Vagina (tissue), 2 donors: ENCODE measurements at places on chromosomes 12 and 14.

DNA sequence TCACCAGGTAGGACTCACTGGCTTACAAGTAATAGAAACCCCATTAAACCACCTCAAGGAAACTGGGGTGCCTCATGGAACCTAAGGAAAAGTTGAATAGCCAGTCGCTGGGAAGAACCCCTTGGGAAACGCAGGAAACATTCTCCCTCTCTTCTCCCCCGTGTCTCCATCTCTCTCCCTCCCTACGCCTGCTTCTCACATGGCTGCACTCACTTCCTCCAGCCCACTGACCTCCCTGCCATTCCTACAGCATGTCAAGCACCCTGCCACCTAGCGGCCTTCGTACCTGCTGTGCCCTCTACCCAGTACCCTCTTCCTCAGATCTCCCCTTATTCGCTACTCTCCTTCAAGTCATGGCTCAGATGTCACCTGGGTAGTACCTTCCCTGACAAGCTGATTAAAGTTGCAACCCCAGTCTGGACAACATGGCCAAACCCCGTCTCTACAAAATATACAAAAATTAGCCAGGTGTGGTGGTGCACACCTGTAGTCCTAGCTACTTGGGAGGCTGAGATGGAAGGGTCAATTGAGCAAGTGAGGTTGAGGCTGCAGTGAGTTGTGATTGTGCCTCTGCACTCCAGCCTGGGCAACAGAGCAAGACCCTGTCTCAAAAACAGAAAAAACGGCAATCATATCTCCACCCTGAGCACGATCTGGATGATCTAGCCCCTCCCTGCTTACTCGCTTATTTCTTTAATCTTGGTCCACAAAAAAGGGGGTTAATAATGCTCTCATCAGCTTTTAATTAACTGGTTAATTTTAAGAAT is 6.4 kb upstream of the DTX1 start:
- no peak overlapping the region for H3K4me3 ChIP-seq
- DNase-seq: no peak
- H3K27me3 ChIP-seq: no peaks in the 10 kb centered on the region
- no peaks in the 10 kb centered on the region for H3K36me3 ChIP-seq
- no peaks in the 10 kb centered on the region for H3K4me1 ChIP-seq

- H3K36me3 ChIP-seq: no peaks in the 10 kb centered on the region
- no peak for DNase-seq
- H3K4me1 ChIP-seq: no peaks in the 10 kb centered on the region
- no peaks in the 10 kb centered on the region for H3K27me3 ChIP-seq
- no peak overlapping the region for H3K4me3 ChIP-seq
Observed at GRCh38 chr12:117228239-117228638, 38.0 kb upstream of the FBXO21 start.

- no peak for DNase-seq
- H3K4me1 ChIP-seq: peaks cover 47% of the 10 kb centered on the region
- peak overlapping the region; percentile 94 for H3K27ac ChIP-seq
- H3K36me3 ChIP-seq: no peaks in the 10 kb centered on the region
Observed at GRCh38 chr14:49621114-49621881, 699 bp downstream of the MGAT2 start.

GRCh38 chr12:22543246-22544037 is 900 bp downstream of the C2CD5 start:
- peak overlapping the region; percentile 93 for H3K27ac ChIP-seq
- H3K4me1 ChIP-seq: peaks cover 36% of the 10 kb centered on the region
- H3K36me3 ChIP-seq: no peaks in the 10 kb centered on the region
- H3K4me3 ChIP-seq: peak overlapping the region; percentile 91
- DNase-seq: no peak

GRCh38 chr12:109635717-109636116 is 62.1 kb downstream of the MVK start:
- H3K4me3 ChIP-seq: no peak overlapping the region
- H3K4me1 ChIP-seq: no peaks in the 10 kb centered on the region
- no peaks in the 10 kb centered on the region for H3K36me3 ChIP-seq
- DNase-seq: no peak

DNA sequence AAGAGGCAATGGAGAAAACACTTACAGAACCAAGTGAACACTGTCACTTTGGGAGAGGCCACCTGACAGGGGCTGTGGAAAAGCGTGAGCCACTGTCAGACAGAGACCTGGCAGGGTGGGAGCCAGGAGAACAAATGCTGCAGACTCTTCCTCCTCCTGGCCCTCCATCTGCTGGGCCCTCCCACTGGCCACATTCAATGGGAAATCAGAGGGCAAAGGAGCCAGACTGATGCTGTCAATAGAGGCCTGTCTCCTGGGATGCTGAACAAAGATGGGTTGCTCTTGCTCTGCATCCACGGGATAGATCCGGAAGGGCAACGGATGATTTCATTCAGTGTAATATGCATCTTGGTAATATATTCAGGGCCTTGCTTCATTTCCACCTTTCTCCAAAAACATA is 44.9 kb upstream of the BCAT1 start:
- DNase-seq: no peak
- H3K27me3 ChIP-seq: no peaks in the 10 kb centered on the region
- no peaks in the 10 kb centered on the region for H3K36me3 ChIP-seq
- H3K4me3 ChIP-seq: no peak overlapping the region
- H3K27ac ChIP-seq: no peak overlapping the region

GRCh38 chr12:120761519-120761934 is 35.9 kb downstream of the ACADS start:
- no peaks in the 10 kb centered on the region for H3K36me3 ChIP-seq
- no peaks in the 10 kb centered on the region for H3K4me1 ChIP-seq
- DNase-seq: no peak
- peak overlapping the region; percentile 58 for H3K27ac ChIP-seq

GRCh38 chr14:92693998-92694795 is 54.2 kb downstream of the LGMN start:
- no peak overlapping the region for H3K4me3 ChIP-seq
- no peak overlapping the region for H3K27ac ChIP-seq
- H3K27me3 ChIP-seq: no peaks in the 10 kb centered on the region
- peaks cover 18% of the 10 kb centered on the region for H3K4me1 ChIP-seq
- no peak for DNase-seq

DNA sequence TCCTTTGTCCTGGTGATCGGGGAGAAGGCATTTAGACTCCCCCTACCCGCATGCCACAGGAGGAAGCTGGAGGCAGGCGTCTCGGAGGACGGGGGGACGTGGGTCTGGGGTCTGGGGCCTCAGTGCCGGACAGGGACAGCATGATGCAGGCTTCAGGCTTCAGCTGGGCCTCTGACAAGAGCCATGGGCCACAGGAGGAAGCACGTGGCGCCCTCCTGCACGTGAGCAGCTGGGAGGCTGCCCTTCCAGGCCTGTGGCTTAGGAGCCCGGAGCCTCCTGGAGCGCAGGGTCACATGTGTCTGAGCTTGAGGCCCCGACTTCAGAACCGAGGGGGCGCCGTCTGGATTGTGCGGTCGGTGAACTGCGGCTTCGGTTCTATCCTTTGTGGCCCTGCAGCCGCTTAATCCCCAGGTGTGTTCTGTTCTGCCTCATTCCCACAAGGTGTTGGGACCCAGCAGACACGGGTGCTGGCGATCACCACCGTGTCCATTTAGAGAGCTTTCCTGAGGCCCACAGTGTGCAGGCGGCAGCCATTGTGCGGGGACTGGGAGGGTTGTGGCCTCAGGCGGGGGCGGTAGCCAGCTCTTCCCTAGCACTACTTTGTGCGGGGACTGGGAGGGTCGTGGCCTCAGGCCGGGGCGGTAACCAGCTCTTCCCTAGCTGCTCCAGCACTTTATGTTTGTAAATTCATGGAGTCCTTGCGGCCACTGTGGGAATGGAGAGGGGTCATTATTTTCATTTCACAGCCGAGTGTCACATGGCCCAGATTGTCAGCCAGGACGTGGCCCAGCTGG is 150.2 kb downstream of the ADGRD1 start:
- no peak overlapping the region for H3K4me3 ChIP-seq
- peaks cover 5% of the 10 kb centered on the region for H3K4me1 ChIP-seq

GRCh38 chr12:48901278-48901677 is 24.0 kb downstream of the FKBP11 start:
- H3K4me1 ChIP-seq: peaks cover 11% of the 10 kb centered on the region
- H3K27ac ChIP-seq: no peak overlapping the region
- H3K36me3 ChIP-seq: no peaks in the 10 kb centered on the region
- H3K4me3 ChIP-seq: no peak overlapping the region
- no peak for DNase-seq

DNA sequence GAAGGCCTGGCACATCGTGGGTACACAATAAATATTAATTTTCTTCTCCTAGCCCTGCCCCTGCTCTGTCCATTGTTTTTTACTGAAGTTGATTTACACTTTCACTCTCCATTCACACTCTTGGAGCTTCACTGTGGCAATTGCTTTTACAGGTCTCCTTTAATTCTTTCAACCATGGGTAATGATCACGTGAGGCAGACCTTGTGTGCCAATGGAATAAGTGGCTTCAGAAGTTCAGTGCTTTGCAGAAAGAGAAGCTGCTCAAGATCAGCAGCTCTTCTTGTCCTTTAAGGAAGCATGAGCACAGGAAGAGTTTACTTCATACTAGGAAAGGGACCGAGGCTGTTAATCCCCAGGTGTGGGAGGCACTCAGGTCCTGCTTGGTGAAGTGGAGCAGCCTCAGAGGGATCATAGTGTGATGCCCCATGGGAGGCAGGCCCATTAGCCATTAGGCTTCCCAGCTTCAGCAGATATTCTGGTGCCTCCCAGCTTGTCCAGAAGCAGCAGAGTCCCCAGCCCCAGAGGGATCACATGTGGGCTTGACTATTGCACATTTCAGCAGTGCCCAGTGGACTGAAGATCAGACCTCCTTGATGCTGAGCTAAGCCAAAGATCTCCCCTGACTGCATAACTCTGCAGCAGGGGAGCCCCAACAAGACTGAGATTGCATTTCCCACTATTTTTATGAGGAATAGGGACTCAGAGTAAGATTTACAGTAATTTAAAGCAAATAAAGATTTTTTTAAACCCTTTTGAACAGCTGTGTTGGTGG is 5.0 kb upstream of the SLC35F4 start:
- no peaks in the 10 kb centered on the region for H3K27me3 ChIP-seq
- H3K27ac ChIP-seq: no peak overlapping the region

DNA sequence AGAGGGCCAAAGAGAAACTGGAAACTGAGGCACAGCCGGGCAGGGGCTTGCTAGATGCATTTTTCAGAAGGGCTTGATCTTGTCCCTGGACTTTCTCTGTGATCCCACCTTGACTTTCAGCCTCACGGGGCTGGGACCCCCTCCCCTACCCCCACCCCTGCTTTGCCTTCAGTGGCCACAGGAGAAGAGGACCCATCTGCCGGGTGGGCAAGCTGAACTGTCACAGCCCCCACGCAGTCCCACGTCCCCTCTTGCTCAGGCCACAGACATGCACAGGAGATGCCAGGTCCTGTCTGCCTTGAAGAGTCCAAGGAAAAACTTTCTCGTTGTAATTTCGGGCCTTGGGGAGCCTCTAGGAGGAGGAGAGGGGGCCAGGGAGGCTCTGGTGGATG is 158.9 kb downstream of the KIF26A start:
- DNase-seq: no peak
- no peak overlapping the region for H3K4me3 ChIP-seq
- H3K4me1 ChIP-seq: no peaks in the 10 kb centered on the region

- H3K36me3 ChIP-seq: no peaks in the 10 kb centered on the region
- H3K27me3 ChIP-seq: no peaks in the 10 kb centered on the region
- H3K27ac ChIP-seq: no peak overlapping the region
- peaks cover 21% of the 10 kb centered on the region for H3K4me1 ChIP-seq
- DNase-seq: no peak
Observed at GRCh38 chr12:68370006-68370590, 37.9 kb upstream of the MDM1 start.

DNA sequence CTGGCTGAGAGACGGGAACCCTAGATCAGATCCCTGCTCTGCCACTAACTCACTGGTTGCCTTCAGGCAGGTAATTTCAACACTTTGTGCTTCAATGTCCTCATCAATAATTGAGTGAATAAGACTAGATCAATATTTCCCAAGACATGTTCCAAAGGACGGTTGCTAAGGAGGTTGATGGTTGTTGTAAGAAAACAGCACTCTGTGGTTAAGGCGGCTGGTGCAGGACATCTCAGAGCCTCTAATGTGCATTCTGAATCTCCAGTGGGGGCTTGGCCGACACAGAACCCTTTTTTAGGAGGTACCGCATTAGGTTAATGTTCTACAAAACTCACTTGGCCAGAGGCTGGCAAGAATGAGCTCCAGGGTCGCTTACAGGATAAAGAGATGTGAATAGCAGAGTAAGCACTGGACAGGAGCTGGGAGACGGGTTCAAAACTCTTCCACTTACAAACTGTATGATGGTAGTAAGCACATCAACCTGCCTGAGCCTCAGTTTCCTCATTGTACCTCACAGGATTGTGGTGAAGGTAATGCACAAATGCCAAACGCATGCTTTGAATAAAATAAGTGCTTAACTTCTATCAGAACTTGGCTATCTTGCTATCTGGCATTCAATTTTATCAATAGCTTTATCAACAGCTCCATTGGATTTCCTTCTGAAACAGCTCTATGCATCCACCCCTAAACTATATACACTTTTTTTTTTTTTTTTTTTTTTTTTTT is 136.9 kb upstream of the PARP11 start:
- no peak overlapping the region for H3K4me3 ChIP-seq
- no peaks in the 10 kb centered on the region for H3K36me3 ChIP-seq
- no peak overlapping the region for H3K27ac ChIP-seq
- no peaks in the 10 kb centered on the region for H3K27me3 ChIP-seq
- H3K4me1 ChIP-seq: no peaks in the 10 kb centered on the region

- no peaks in the 10 kb centered on the region for H3K27me3 ChIP-seq
- H3K27ac ChIP-seq: peak overlapping the region; percentile 46
- no peaks in the 10 kb centered on the region for H3K36me3 ChIP-seq
- no peak overlapping the region for H3K4me3 ChIP-seq
- no peak for DNase-seq
Observed at GRCh38 chr14:96264853-96265252, 8.8 kb downstream of the BDKRB1 start.

- H3K36me3 ChIP-seq: no peaks in the 10 kb centered on the region
- DNase-seq: no peak
- no peaks in the 10 kb centered on the region for H3K27me3 ChIP-seq
- peaks cover 16% of the 10 kb centered on the region for H3K4me1 ChIP-seq
- H3K4me3 ChIP-seq: no peak overlapping the region
Observed at GRCh38 chr14:68740788-68741476, 51.9 kb downstream of the ZFP36L1 start.

- DNase-seq: no peak
- H3K27ac ChIP-seq: no peak overlapping the region
- H3K36me3 ChIP-seq: no peaks in the 10 kb centered on the region
- no peaks in the 10 kb centered on the region for H3K4me1 ChIP-seq
- H3K27me3 ChIP-seq: no peaks in the 10 kb centered on the region
Observed at GRCh38 chr12:105278043-105278697, 42.2 kb upstream of the APPL2 start.

DNA sequence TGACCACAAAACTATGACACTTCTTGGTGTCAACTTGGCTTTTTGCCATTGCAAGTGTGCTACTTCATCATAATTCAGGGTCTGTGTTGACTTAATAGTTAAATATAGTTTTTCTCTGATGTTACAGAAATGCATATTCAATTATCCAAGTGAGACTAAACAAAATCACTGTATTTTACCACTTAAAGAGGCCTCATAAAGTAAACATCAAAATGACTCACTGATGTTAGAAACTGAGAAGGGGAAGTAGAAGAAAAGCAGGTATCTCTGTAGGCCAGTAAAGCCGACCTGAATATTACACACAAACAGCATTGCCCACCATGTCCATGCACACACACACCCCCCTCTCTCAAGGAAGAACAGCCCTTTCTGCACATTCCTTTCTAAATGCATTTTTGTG is 55.4 kb downstream of the RPAP3 start:
- no peak overlapping the region for H3K27ac ChIP-seq
- H3K4me1 ChIP-seq: peaks cover 8% of the 10 kb centered on the region
- H3K36me3 ChIP-seq: no peaks in the 10 kb centered on the region
- H3K27me3 ChIP-seq: no peaks in the 10 kb centered on the region
- no peak for DNase-seq
